ENCODE measurements at places on chromosomes 7 and 10.

DNA sequence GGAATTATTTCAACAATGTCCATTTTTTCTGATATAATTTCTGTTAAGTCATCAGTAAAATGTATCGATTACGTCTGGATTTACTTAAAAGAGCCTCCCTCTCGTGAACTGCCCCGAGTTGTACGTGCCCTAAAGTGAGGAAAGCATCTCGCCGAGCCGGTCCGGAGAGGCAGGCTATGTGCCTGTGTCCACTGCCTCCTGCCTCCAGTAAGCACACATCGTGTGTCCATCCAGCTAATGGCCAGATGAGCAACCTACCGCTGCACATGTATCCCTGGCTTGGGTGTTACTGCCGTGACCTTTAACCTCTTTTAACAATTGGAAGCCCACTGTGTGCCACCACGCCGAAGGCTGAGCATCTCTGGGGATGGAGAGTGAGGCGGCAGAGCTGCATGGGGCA lies 23.2 kb upstream of the DNAJB6 start:
- no peak for DNase-seq

DNA sequence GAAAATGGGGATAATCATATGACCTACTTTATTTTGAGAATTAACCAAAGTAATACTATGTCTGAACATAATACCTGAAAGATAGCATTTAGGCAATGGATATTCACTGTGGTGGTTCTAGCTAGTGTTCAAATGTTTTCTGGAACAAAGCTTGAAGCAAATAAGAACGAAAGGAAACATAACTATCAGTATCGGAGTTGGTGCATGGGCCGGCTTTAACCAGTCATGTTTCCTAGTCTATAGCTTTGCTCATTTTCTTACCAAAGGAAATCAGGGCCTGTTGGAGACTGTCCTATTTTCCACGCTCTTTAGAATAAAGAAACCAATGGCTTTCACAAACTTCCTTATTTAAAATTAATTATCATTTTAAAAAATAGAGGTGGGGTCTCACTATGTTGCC lies 8.9 kb downstream of the IL2RA start:
- DNase-seq = no peak

- no peak for DNase-seq
Observed at GRCh38 chr10:60385399-60385738, 4.3 kb downstream of the ANK3 start.

DNA sequence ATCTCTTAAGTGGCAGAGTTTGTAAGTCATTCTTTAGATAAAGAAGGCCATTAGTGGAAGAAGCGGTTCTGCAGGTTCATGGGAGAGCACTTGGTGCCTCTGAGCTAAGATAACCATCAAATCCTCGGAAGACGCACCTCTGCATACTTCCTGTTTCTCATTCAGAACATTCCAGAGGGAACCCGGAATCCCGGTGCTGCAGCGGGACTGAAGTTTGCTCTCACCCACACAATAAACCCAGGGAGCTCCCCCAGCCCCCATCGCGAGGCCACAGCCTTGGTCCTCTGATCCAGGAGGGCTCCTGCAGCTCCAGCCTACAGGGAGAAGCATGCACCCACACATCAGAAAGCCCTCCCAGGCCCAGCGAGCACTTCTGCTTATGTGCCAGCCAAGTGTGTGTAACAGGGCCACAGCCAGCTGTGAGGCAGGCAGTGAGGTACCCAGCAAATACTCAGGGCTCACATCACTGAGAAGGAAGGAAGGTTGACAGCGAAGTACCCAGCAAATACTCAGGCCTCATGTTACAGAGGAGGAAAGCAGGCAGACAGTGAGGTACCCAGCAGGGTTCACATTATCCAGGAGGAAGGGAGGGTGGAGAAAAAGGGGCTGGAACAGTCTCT lies 142.4 kb downstream of the DIP2C start:
- peak; percentile 59 for DNase-seq

DNA sequence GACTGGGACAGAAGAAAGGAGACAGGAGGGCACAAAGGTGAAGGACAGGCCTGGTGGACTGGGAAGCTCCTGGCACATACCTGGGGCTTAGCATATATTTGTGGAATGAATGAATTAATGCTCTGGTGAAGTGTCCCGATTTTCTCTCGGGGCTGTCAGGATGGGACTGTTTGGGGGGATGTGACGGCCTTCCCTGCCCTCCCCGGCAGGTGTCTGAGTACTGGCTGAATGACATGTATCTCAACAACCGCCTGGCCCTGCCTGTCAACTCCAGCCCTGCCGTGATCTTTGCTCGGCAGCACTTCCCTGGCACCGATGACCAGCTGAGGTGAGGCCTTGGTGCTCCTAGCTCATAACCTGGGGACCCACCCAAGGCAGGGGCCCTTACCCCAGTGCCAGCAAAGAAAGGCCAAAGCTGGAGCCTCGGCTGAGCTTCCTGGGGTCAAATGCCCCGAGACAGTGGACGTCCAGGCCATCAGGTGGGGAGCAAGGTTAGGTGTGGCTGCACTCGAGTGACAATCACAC lies 6.5 kb downstream of the CHAT start:
- DNase-seq = no peak

DNA sequence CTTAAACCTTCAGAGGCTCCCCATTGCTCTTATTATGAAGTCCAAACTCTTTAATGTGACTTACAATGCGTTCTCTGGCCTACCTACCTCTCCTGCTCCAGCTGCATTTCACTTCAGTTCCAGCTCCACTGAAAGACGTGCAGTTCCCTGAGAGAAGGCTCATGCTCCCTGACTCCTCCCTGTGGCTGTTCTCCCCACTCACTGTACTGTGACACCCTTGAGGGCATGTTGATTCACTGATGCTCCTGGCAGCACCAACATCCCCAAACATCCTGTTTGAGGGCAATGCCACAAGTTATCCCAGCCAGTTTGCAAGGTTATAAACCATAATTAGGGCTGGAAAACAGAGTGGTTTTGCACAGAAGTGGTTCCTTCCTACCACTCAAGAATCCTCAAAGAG lies 111.2 kb downstream of the LSM5 start:
- peak; percentile 32 for DNase-seq

DNA sequence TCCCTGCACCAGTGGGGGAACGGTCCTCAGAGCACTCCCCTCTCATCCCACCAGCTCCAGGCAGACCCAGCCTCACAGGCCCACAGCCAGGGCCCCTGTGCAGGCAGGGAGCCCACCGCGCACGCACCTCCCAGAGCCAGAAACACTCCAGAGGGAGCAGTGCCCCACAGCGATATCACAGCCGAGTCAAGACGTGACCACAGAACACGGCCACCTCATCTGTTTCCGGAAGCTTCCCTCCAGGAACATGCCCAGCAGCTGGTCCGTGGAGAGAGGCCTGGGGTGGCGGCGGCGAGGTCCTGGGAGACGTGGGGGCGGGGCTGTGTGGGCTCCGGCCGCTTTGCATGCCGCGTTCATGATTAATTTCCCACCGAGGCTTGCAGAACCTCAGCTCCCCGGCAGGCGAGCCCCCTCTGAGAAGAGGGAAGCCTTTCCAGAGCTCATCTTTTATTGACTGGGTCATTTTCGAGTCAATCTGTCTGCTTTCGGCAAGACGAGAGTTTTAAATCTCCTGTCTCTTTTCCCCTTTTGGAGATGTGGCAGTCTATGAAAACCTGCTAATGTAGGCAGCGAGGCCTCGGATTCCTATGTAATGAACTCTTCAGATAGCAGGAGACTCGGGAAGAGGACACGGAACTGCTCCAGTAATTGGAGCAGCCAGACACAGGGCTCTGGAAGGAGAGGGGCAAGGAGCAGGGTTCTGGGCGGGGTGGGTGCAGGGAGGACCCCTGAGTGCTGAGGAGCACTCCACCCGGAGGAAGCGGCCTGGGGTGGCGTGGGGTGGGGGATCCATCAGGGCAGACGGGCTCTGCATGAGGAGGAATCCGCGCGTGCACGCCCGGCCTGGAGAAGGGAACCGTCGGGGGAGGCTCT lies 242.8 kb downstream of the ELFN1 start:
- DNase-seq = no peak

GRCh38 chr7:129773871-129774270 lies 162.4 kb downstream of the NRF1 start:
- DNase-seq = no peak

- no peak for DNase-seq
Observed at GRCh38 chr7:66877577-66878300, 43.3 kb upstream of the TMEM248 start.

GRCh38 chr7:14691597-14692203 lies 210.9 kb downstream of the DGKB start:
- DNase-seq = peak; percentile 23

DNA sequence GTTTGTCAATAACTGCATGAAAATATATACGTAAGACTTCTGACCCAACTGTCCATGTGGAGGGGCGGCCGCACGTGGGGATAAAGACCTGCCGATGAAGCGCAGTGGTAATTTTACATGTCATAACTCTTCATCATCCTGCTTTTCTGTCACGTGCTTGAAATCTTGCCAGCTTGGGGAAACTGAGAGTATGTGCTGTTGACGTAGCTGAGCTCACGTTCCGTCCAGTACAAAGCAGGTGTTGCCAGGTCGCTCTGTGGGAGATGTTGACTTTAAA lies 105.1 kb downstream of the INPP5A start:
- no peak for DNase-seq

GRCh38 chr10:11707624-11708350 lies 34.4 kb upstream of the ECHDC3 start:
- peak; percentile 21 for DNase-seq

GRCh38 chr10:99667108-99667751 lies 7.9 kb downstream of the ENTPD7 start:
- DNase-seq = peak; percentile 87

DNA sequence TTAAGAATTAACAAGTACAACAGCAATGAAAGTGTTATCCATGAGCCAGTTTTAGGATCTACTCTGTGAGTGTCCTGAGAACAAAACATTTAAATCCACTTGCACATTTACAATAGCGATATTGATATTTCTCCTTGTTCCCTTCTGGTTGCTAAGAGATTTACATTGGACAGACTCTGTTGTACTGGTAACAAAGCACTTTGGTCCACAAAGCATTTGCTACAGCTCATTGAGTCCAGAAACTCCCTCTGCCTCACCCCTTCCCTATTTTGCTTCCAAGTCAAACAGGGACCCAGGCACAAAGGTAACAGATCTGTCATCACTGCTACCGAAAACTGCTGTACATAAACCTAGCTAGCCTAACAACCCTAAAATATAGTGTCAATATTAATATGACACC lies 2.1 kb downstream of the ANK3 start:
- no peak for DNase-seq
